ENCODE measurements at places on chromosomes 4 and X. TPM values are rescaled to one million over a fixed set of nuclear protein-coding genes. Genes with fewer than 3 reads are reported as not detected.

VCX gene
- total RNA-seq, result not detected

VCX3A gene
- total RNA-seq, result not detected

SRPX2 gene
- not detected for total RNA-seq

SMIM43 gene
- not detected for total RNA-seq

GPRIN3 gene
- total RNA-seq, result 11.6 TPM

RBM47 gene
- total RNA-seq, result 8.5 TPM

TMEM154 gene
- total RNA-seq, result 14.9 TPM

PDE6B gene
- total RNA-seq, result 14.8 TPM

CYTL1 gene
- not detected for total RNA-seq

GRCh38 chrX:72713130-72713529 is 976 bp downstream of the PHKA1 start:
- no peak for DNase-seq

- no peak for DNase-seq
Measured at GRCh38 chr4:16000708-16001483, 37.9 kb upstream of the FGFBP2 start.

DNA sequence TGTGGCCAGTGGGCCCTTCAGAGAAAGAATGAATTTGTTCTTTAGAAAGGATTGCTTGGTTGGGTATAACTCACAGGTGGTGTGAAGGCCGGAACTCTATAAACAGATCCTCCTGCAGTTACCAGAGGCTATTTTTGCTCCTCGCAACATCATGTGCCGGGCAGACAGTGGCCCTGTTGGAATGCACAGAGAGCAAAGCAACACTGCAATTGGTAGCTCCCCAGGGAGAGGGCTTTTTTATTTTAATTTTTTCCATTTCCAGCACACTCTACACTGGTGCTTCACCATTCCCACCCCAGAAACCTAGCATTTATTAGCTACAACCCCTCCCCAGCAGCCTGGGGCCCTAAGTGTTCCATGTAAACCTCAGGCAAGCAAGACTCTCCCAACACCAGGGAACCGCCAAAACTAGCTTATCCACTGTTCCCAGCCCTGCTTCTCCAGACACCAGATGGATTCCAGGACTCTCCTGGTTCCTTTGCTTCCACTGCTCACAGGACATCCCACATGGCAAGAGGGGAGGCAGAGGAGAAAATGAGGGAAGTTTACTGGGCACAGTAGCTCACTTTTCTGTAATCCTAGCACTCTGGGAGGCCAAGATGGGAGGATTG is 75.1 kb upstream of the TMEM164 start:
- no peak for DNase-seq

GRCh38 chr4:98657531-98658286 is 702 bp downstream of the TSPAN5 start:
- DNase-seq, result peak; percentile 66

DNA sequence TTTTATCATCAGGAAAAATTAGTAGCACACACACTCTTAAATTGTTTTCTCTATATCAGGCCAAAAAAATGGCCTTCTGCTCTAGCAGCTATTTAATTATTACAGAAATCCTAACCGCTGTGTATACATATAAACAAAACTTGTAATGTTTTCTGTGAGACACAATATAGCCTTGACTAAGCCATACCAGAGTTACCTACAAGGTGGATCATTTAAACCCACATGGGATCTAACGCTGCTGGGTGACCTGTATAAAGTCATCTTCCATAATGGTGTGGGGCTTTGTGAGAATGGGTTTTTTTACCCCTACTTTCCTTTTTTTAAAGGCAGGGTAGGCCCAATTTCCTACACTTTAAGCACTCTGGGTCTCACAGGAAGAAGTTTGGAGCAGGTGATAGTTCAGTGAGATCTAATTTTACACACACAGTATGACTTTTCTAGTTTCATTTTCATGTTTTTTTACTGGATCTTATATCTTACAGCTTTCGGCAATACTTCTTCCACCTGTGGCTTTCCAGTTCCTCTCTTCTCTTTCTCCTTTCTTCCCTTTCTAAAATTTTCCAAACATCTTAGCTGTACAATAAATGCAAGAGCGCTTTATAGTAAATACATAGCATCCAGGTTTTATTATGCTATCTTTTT is 66.9 kb upstream of the MMAA start:
- DNase-seq, result no peak

- DNase-seq, result no peak
Measured at GRCh38 chr4:55438314-55438713, 42.6 kb downstream of the TMEM165 start.

- DNase-seq, result no peak
Measured at GRCh38 chrX:114344756-114345349, 239.0 kb upstream of the HTR2C start.

DNA sequence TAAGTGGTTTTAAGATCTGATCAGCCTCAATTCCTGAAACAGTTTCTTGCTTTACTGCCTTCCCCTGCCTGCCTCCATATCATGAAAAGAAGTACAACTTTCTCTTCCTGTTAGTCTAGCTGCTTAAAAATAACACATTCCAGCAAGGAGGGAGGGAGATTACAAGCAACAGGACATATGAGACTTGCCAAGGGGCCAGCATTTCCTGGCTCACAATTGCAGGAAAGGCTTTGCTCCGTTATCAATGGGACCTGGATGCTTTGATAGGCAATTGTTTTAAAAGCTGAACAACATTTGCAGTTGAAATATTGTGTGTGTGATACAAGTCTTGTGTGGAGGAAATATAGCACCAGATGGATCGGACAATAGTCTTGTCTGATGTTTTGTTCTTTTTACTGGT is 425.0 kb downstream of the FAT4 start:
- DNase-seq, result no peak

DNA sequence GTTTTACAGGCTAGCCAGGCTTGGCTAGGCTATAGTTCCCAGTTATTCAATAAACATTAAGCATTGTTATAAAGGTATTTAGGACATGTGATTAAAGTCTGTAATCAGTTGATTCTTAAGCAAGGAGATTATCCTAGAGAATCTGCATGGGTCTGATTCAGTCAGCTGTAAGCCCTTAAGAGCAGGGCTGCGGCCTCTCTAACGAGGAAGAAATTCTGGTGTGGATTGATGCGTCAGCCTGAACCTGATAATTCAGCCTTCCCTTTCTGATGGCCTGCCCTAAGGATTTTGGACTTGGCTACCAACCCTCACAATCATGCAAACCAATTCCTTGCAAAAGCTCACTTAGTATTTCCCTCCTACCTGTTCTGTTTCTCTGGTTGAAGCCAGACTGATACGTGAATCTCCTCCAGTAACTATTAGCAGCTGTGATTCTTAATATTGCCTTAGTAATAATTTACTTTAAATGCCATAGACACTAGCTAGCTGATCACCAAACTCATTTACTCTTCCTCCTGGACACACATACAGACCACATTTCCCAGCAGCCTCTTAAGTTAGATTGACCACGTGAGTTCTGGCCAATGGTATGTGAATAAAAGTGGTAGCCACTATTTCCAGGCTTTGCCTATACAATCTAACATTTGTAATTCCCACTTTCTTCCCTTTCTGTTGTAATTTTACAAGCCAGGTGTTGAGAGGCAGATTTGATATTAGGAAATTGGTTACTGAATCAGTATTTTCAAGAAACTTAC is 678.0 kb upstream of the INTU start:
- no peak for DNase-seq

GRCh38 chr4:136831553-136831952 is 700.7 kb downstream of the PCDH18 start:
- no peak for DNase-seq

- DNase-seq, result no peak
Measured at GRCh38 chrX:110310000-110310790, 7.7 kb downstream of the AMMECR1 start.

GRCh38 chr4:142960126-142960525 is 114.0 kb upstream of the INPP4B start:
- DNase-seq, result no peak

GRCh38 chr4:184329235-184329634 is 111.6 kb upstream of the ENPP6 start:
- no peak for DNase-seq

GRCh38 chrX:118589227-118589626 is 93.6 kb downstream of the DOCK11 start:
- no peak for DNase-seq

Data from natural killer cell treated with Interleukin-12 subunit alpha and Interleukin-12 subunit beta and Interleukin-15 and Interleukin-18, amount 100 ng/mL, for 72 hours (primary cell).